ENCODE measurements at places on chromosomes 1 and 21. TPM values are rescaled to one million over a fixed set of nuclear protein-coding genes. Genes with fewer than 3 reads are reported as not detected.

DNA sequence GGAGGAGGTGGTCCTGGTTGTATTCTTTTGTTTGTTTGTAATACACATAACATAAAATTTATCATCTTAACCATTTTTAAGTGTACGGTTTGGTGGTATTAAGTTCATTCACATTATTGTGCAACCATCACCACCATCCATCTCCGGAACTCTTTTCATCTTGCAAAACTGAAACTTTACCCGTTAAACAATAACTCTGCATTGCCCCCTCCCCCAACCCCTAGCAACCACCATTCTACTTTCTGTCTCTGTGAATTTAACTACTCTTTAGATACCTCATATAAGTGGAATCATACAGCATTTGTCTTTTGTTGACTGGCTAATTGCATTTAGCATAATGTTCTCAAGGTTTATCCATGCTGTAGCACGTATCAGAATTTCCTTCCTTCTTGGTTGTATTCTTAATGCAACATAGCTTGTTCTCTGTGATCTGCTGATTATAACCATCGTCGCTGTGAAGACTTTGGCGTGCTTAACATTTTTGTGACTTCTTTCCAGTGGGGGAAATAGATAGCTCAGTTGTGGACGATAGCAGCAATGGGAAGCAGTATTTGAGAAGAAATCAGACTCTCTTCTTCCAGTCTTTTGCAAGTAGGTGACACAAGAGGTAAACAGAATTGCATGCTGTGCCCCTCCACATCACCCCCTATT lies 117.5 kb upstream of the HOOK1 start:
- H3K4me3 ChIP-seq = peak overlapping the region; percentile 50
- peak; percentile 46 for DNase-seq
- no peaks in the 10 kb centered on the region for H3K36me3 ChIP-seq

GRCh38 chr1:244948416-244948815 lies 84.1 kb upstream of the HNRNPU start:
- no peak for DNase-seq
- peaks cover 4% of the 10 kb centered on the region for H3K4me1 ChIP-seq
- no peaks in the 10 kb centered on the region for H3K27me3 ChIP-seq
- H3K27ac ChIP-seq = no peak overlapping the region
- H3K4me3 ChIP-seq = no peak overlapping the region

- H3K4me3 ChIP-seq = no peak overlapping the region
- no peak overlapping the region for H3K27ac ChIP-seq
- DNase-seq = no peak
- H3K36me3 ChIP-seq = peaks cover 14% of the 10 kb centered on the region
Measured at GRCh38 chr1:86887479-86888162, 26.3 kb downstream of the SELENOF start.

CDK18 gene
- total RNA-seq = 3.7 TPM

GRCh38 chr1:246198115-246198816 lies 308.8 kb downstream of the SMYD3 start:
- H3K27ac ChIP-seq = no peak overlapping the region
- H3K36me3 ChIP-seq = no peaks in the 10 kb centered on the region
- no peaks in the 10 kb centered on the region for H3K27me3 ChIP-seq
- DNase-seq = no peak

- H3K36me3 ChIP-seq = no peaks in the 10 kb centered on the region
- H3K27ac ChIP-seq = peak overlapping the region; percentile 79
- no peaks in the 10 kb centered on the region for H3K27me3 ChIP-seq
- peaks cover 24% of the 10 kb centered on the region for H3K4me1 ChIP-seq
Measured at GRCh38 chr1:145918992-145919939, 749 bp upstream of the PEX11B start.

DNA sequence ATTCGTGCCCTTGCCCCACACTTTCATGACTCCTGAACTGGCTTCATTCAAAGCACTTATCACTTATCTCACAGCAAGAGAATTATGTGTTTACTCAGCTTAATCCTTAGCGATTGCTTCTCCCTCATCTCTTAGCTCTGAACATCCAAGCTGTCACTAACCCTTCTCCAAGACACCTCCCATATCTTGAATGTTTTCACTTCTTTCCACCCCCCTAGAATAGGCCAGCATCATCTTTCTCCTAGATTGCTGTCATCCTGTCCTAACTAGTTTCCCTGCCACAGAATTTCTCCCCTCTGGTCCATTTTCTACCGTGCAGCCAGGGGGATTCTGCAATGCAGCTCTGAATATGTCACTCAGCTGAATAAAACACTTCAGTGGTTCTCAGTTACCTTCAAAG lies 68.6 kb upstream of the SPATA6 start:
- H3K4me1 ChIP-seq = no peaks in the 10 kb centered on the region
- H3K36me3 ChIP-seq = no peaks in the 10 kb centered on the region
- no peak for DNase-seq
- no peak overlapping the region for H3K4me3 ChIP-seq

DNA sequence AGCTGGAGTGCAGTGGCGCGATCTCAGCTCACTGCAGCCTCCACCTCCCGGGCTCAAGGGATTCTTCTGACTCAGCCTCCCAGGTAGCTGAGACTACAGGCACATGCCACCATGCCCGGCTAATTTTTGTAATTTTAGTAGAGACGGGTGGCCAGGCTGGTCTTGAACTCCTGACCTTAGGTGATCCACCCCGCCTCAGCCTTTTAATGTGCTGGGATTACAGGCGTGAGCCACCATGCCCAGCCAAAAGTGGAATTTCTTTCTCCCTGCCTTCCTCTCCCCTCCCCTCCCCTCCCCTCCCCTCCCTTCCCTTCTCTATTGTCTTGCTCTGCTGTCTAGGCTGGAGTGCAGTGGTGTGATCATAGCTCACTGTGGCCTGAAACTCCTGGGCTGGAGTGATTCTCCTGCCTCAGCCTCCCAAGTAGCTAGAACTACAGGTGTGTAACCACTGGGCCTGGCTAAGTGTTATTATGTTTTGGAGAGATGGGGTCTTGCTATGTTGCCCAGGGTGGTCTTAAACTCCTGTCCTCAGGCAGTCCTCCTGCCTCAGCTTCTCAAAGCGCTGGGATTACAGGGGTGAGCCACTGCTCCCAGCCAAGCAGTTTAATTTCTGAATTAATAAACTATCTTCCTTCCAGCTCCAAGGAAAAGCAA lies 10.0 kb upstream of the MACF1 start:
- H3K27ac ChIP-seq = no peak overlapping the region
- H3K36me3 ChIP-seq = no peaks in the 10 kb centered on the region
- no peak overlapping the region for H3K4me3 ChIP-seq
- H3K27me3 ChIP-seq = no peaks in the 10 kb centered on the region

GRCh38 chr1:231144416-231145193 lies 17.3 kb upstream of the TRIM67 start:
- H3K4me3 ChIP-seq = no peak overlapping the region
- DNase-seq = no peak
- peaks cover 12% of the 10 kb centered on the region for H3K27me3 ChIP-seq

CSMD2 gene
- not detected for total RNA-seq

IGSF21 gene
- not detected for total RNA-seq

DNA sequence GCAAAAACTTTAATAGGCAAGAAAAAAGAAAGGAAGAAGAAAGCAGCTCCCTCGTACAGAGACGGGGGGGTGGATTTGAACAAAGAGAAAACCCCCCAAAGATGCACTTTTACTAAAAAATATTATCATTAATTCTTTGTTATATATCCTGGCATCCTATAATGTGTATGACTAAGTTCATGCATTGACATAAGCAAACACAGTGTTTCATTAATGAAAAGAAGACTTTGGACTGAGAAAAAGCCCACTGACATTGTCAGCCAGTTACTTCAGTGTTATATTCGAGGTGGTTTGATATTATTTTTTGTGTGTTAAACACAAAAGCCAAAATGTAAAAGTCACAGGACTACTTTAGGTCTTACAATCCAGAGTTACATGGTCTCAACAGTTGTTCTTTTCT lies 110.1 kb upstream of the DPYD start:
- DNase-seq = no peak
- no peaks in the 10 kb centered on the region for H3K4me1 ChIP-seq
- H3K4me3 ChIP-seq = no peak overlapping the region
- peaks cover 4% of the 10 kb centered on the region for H3K27me3 ChIP-seq
- no peak overlapping the region for H3K27ac ChIP-seq

GRCh38 chr1:216453777-216454176 lies 30.5 kb upstream of the USH2A start:
- H3K27ac ChIP-seq = no peak overlapping the region
- H3K36me3 ChIP-seq = no peaks in the 10 kb centered on the region
- DNase-seq = no peak
- no peaks in the 10 kb centered on the region for H3K4me1 ChIP-seq
- no peak overlapping the region for H3K4me3 ChIP-seq
- H3K27me3 ChIP-seq = no peaks in the 10 kb centered on the region

DNA sequence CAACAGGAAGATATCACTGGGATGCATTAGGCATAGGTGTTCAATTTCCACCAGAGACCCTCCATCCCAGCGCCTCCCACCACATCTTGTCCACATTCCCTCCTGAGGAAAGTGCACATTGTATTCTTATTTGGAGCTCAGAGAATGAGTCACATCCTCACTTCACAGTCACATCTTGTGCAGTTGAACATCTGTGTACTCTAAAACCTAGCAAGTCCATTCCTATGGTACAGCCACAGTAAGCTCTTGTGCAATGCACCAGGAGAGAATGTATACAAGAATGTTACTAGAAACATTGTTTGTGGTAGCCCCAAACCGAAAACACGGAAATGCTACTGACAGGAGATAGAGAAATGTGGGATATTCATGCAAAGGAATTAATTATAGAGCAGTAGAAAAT lies 1.6 kb upstream of the KDF1 start:
- no peaks in the 10 kb centered on the region for H3K36me3 ChIP-seq
- no peaks in the 10 kb centered on the region for H3K27me3 ChIP-seq
- no peak overlapping the region for H3K4me3 ChIP-seq
- no peak for DNase-seq

KRTAP19-1 gene
- total RNA-seq = not detected

NAV1 gene
- 4.7 TPM for total RNA-seq

Measured in B cell (primary cell).